D721Med (cell line): ENCODE measurements at places on chromosomes 7 and 10.

DNA sequence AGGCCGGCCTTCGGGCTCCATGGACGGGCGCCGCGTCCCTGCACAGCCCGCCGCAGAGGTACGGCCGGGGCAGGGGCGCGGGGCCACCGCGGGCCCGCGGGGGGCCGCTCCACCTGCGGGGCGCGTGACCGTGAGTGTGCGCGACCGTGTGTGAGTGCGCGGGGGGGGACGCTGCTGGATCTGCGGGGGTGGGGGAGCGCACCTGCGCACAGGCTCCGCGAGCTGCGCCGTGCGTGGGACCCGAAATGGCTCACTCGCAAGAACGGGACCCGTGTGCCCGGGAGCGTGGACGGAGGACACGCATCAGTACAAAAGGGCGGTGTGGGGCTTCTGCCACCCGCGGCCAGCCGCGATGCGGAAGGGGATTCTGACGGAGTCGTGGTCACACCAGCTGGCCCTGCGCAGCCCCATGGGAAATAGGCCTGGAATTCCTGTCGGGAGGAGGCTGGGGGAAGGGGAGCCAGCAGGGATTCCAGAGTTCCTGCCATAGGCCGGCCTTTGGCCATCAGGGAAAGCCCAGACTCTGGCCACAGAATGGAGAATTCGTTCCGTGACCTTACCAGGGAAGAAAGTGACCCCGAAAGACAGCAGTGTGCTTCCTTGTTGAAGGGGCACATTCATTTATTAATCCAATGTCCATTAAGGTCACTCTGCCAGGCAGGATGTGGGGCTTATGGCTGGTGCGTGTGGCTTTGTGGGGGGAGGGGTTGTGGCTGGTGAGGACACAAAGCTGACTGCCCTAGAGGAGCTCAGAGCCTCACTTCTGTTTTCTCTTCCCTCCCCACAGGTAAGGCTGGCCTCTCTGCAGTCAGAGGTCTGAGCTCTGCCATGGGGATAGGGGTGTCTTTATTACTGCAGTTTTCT lies 494 bp downstream of the REPIN1 start:
- DNase-seq = no peak

DNA sequence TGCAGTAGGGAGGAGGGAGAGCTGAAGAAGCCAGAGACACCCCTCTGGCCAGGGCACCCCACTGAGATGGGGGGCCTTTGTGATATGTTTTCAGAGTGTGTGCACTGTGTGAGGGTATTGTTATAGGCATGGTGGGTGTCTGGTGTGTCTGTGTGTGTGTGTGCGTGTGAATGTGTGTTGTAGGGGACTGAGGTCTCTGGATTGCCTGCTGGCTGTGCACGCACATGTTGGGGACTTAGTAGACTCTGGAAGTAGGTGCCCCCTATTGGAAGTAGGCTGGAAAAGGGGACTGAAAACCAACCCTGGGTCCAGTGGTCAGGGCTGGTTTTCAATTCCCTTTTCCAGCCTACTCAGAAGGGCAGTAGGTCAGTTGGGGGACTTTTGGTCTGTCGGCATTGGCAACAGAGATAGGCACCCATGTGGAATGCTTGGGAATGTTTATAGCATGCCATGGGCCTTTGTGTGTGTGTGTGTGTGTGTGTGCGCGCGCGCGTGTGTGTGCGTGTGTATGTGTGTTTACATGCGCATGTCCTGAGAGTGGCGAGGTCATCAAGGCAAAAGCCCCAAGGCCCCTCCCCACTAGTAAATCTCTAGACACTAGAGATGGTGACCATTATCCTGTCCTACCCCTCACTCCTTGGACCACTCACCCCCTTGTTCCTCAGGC lies 78.8 kb downstream of the HIF1AN start:
- DNase-seq = no peak

DNA sequence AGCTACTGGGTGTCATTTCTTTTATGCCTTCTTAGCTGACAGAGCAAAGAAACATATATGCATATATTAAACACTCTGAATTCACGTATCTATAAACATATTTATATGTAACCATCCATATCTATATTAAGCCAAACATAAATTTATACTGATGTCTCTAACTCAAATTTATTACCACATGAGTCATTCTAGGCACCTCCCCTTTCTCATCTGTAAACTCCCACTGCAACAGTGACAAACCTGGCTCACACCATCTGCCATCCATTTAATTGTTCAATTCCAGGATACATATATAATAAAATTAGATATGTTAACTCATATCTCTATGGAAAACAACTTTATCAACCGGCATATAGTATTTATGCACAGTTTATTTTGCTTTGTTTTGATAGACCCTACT lies 722.3 kb downstream of the SORCS1 start:
- no peak for DNase-seq

DNA sequence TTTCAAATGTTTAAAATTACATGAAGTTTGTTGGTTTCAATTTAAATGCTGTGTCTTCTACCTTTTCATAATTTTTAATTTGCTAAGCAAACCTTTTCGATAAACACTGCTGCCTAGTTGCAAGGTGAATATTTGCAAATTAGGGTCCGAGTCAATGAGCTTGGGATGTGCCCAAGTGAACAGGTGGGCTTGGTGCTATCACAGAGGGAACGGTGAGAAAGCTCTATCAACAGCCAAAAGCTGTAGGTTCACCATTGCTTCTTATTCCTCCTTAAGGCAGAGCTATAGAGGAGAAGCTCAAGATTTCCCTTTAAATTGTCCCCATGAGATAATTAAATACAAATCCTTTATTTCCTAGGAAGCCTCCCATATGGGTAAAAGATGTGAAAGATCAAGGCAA lies 245.3 kb upstream of the CELF2 start:
- DNase-seq = no peak

DNA sequence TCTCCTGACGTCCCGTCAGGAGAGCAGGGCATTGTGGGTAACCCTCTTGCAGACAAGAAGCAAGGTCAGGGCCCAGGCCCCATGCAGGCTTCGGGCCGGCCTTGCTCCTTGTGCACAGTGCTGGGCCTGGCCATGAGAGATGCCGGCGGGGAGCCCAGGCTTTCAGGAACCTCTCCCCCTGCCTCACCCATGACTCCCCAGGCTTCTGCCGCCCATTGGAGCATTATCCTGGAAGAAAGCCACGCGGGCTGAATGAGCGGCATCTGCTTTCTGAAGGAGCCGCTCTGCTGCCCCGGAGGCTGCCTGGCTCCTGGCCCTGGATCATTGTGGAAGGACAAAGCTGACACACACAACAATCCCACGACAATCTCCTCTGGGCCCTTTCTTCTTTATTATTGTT lies 233.5 kb downstream of the TCF7L2 start:
- DNase-seq = no peak

DNA sequence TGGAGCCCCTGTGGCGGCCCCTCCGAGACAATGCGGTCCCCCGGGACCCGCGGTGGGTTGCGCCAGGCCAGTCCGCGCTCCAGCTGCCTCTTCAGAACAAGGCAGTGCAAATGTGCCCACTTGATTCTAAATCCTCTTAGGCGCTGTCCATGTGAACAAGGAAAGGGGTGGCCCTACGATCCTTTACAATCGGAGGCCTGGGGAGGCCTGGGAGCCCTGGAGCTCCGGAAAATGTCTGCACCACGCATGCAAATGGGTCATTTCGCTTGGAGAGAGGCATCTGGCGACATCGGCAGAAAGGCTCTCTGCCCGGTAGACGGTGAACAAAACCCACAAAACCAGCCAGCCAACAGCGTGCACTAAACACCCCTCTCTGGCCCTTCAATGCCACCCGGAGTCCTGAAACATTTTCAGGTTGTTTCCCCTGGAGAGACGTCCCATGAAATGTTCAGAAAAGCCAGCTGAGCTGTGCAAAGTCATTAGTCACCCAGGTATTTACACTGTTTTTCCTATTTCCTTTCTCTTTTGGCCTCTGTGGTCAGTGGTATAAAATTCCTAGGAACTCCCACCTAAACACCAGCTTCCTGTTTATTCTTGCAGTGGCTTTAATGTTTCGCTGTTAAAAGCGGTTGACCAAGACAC lies 102.8 kb upstream of the ZNF438 start:
- DNase-seq = peak; percentile 27

DNA sequence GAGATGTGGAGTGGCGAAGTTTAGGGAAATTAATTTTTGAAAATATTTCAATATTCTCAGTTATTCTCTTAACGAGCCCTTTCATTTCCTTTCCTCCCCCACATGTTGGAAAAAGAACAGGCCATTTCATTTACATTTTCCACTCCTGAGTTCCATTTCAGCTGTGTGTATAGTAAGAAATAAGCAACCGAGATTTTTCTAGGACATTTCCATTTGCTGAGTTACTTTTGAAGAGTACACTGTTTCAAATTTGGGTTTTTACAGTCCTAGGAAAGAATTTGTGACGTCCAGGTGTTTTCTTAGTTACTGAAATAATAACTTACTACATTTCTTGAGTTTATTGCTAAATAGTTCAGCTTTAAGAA lies 1.2 kb downstream of the SEPTIN7 start:
- DNase-seq = no peak

GRCh38 chr7:106893591-106893990 lies 28.5 kb downstream of the PIK3CG start:
- DNase-seq = no peak

GRCh38 chr7:98211221-98211675 lies at the start of gene BHLHA15:
Gene BHLHA15 (plus strand): TSS chr7:98211439. CDS start chr7:98212310, 871 bp downstream.
- peak; percentile 79 for DNase-seq

- DNase-seq = no peak
Observed at GRCh38 chr10:14879124-14879927, 660 bp downstream of the SUV39H2 start.

DNA sequence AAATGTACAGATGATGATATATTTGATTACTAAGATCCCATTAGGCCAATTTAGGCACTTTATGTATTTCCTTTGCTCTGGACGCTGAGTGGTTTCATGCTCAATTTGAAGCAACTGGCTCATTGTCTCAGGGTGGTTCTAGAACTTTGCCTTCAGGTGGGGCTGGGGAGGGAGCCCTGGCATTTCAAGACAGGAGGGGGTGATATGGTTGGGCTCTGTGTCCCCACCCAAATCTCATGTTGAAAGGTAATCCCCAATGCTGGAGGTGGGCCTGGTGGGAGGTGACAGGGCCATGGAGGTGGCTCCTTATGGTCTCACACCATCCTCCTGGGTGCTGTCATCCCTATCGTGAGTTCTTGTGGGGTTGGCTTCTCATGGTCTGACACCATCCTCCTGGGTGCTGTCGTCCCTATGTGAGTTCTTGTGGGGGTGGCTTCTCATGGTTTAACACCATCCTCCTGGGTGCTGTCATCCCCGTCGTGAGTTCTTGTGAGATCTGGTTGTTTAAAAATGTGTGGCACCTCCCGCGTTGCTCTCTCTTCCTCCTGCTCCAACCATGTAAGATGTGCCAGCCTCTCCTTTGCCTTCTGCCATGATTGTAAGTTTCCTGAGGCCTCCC lies 151.5 kb upstream of the KLF6 start:
- DNase-seq = no peak

DNA sequence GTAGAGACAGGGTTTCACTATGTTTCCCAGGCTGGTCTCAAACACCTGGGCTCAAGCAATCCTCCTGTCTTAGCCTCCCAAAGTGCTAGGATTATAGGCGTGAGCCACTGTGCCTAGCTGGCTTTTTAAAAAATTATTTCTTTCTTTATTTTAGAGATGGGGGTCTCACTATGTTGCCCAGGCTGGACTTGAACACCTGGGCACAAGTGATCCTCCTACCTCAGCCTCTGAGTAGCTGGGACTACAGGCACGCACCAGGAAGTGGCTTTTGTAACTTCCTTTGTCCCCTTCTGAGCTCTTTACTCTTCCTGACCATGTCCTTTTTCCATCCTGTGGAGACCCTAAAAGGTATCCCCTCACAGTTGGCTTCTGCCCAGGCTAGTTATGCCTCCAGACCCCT lies 2.1 kb upstream of the MYOZ1 start:
- no peak for DNase-seq

DNA sequence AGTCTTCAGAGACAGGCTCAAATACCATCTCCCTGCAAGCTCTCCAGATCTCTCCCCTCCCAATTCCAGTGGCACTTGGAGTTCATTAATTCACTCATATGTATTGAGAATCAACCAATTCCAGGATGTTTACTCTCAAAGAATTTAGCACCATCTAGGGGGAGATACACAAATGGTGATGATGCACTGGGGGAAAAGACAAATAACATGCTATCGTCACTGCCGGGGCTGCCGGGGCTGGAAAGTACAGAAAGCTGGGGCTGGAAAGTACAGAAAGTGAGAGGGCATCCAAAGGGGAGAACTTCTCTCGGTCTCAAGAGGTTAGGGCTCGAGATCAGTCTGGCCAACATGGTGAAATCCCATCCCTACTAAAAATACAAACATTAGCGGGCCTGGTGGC lies 118.7 kb downstream of the MKX start:
- no peak for DNase-seq

GRCh38 chr10:48452879-48453412 lies 146.5 kb downstream of the MAPK8 start:
- no peak for DNase-seq
